ENCODE measurements at places on chromosomes 5 and 9. TPM values are rescaled to one million over a fixed set of nuclear protein-coding genes. Genes with fewer than 3 reads are reported as not detected.

PCDHB15 gene
- total RNA-seq: 2.4 TPM

EFNA5 gene
- total RNA-seq: 57.5 TPM

DNA sequence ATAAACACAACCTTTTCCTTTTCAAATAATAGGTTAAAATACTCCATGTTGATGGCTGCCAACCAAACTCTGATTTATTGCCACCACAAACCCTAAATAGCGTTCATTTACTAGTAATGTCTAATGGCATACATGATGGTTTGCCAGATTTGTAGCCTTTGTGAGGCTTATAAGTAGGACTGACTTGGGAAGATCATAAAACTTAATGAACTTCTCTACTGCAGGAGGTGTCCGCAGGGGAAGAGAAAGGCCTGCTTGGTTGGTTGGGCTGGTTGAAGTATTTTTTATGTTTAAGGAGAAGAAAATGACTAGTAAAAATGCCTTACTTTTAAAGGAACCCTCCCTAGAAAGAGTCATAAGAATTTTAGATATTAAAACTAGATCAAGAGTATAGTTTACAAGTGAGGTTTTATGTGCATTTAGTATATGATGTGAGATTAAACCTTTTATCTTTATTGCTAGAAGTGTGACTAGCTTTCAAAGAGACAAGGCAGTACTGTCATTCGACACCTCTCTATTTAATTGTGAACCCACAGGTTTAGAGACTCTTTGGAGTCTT lies 5.0 kb downstream of the PBX3 start:
- H3K4me3 ChIP-seq: peak overlapping the region; percentile 13
- H3K27me3 ChIP-seq: no peaks in the 10 kb centered on the region
- H3K27ac ChIP-seq: peak overlapping the region; percentile 35
- no peak for DNase-seq

GRCh38 chr9:120890320-120891244 lies 13.6 kb upstream of the PHF19 start:
- no peak overlapping the region for H3K4me3 ChIP-seq
- H3K36me3 ChIP-seq: no peaks in the 10 kb centered on the region
- peak overlapping the region; percentile 60 for H3K27ac ChIP-seq
- no peaks in the 10 kb centered on the region for H3K27me3 ChIP-seq
- DNase-seq: no peak

DNA sequence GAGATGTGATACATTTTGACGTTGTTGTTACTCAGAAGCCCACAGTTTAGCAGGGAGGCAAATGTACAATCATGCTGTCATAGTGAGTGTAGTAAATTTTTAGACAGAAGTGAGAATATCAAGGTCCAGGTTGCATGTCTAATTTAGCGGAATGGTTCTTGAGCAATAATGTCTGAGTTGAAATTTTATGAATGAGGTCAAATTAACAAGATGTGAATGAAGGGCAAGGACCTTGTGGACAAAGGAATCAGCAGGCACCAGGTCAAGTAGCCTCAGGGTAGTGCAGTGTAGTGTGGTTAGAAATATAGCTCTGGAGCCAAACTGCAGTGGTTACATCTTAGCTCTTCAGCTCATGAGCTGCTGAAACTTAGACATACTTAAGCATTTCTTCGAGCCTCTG lies 36.2 kb downstream of the TNFSF8 start:
- no peaks in the 10 kb centered on the region for H3K36me3 ChIP-seq
- H3K27me3 ChIP-seq: no peaks in the 10 kb centered on the region
- H3K4me3 ChIP-seq: no peak overlapping the region
- no peak for DNase-seq

DNA sequence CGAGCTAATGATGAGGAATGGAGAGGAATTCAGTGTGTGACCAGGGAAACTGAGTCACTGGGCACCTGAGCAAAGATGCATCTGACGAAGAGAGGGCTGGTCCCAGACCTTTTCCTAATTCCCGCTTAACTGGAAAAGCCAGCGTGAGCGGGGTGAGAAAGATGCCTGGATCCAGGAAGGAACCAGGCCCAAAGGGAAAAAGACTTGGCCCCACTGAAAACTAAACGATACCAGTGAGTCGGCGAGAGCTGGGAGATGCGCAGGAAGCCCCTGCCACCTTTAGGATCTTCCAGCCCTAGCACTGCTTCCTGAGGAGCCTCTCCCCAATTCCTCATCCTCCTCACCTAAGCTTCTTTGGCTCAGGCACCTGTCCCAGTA lies 499 bp upstream of the FCHSD1 start:
- no peak for DNase-seq
- H3K36me3 ChIP-seq: peaks cover 10% of the 10 kb centered on the region
- H3K27me3 ChIP-seq: no peaks in the 10 kb centered on the region
- peak overlapping the region; percentile 96 for H3K4me3 ChIP-seq

Data from mesothelial cell of epicardium (in vitro differentiated cells).